ENCODE measurements at places on chromosomes 2 and 18. TPM values are rescaled to one million over a fixed set of nuclear protein-coding genes. Genes with fewer than 3 reads are reported as not detected.
A peak's percentile ranks its signal among the peaks of the same experiment; 100 is the strongest.

GPR55 gene
- total RNA-seq: 0.24 TPM

TCF7L1 gene
- 0.39 TPM for total RNA-seq

SLC5A7 gene
- total RNA-seq: not detected

DNA sequence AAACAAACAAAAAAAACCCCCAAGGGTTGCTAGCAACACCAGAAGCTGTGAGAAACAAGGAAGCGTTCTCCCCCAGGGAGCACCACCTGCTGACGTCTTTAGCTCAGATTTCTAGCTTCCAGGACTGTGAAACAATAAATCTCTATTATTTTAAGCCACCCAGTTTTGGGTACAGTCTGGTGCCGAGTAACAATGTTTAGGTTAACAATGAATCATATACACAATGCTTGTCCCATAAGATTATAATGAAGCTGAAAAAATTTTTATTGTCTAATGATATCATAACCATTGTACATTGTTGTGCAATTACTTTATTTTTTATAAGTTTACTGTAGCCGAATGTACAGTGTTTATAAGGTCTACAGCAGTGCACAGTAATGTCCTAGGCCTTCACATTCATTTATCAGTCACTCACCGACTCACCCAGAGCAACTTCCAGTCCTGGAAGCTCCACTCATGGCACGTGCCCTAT, 72.1 kb upstream of the CAB39 start:
- no peak for DNase-seq

- DNase-seq: peak; percentile 53
These were observed 160.9 kb downstream of the ZEB2 start for GRCh38 chr2:144358979-144359541.

DNA sequence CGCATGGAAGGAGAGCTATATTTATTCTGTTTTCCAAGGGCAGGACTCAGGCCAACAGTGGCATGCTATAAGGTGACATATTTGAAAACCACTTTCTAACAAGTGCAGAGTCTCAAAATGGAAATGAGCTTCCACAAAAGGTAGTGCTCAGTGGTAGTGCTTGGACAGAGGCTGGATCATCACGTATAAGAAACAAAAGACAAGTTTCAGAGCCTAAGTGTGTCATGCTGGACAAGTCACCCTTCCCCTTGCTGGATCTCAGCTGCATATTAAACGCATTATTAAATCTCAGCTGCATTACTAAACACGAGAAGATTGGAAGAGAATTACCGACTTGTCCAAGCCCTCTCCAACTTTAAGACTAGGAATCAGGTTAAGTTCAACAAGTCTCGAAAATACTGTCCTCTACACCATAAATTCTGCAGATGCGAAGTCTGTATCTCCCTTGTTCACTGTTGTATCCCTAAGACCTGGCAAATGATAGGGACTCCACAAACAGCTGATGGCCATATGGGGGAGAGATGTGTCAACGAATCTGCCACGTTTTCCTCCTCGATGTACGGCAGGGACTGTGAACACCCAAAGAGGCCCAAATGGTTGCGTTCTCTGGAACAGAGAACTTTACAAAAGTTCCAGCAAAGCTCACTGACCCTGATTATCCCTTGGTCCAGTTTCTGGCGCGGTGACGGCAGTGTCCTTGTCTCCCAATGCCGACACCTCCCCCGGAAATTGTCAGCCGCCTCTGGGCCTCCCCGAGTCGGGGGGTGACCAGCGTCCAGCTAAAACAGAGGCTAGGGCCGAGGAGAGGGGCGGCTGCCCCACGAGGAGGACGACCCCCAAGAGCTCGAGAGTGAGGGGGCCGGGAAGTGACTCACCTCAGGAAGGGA, 611 bp downstream of the NOL10 start:
- peak; percentile 25 for DNase-seq

- peak; percentile 82 for DNase-seq
These were observed 117.3 kb downstream of the TTC27 start for GRCh38 chr2:32745191-32745590.

- DNase-seq: no peak
These were observed 92.3 kb downstream of the KCNH7 start for GRCh38 chr2:162746310-162746709.

DNA sequence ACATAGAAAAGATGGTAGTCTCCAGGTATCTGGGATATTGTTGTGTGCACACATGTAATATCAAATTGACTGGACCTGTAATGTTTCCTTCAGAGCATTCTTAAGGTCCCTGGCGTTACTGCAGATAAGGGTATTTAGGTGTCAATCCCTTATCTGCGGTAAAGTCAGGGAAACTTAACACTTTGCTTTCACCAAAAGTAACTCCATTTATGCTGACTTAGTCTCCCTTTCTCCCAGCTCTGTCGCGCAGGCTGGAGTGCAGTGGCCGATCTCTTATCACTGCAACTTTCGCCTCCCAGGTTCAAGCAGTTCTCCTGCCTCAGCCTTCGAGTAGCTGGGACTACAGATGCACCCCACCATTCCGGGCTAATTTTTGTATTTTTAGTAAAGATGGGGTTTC, 1.8 kb downstream of the CNNM3 start:
- DNase-seq: no peak

GRCh38 chr2:138012082-138012481, 47.8 kb downstream of the HNMT start:
- DNase-seq: no peak

DNA sequence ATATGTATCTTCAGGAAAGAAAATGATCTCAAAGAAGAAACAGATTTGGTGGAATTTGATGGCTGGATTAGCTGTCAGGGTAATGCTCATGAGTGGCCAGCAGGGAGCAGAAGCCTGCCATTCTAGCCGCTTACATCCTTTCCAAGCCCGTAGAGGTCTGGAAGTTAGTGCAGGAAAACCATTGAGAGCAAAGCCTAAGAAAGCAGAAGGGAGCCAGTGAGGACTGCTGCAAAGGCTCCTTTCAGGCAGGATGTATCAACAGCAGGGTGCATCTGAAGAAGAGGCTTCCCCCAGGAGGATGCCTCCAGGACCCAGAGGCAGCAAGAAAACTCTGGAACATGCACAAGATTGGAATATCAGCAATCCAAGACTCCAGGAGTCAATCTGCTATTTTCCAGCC, 22.9 kb upstream of the LBH start:
- DNase-seq: peak; percentile 56

- DNase-seq: peak; percentile 35
These were observed 51.0 kb upstream of the CYP26B1 start for GRCh38 chr2:72198532-72199241.

DNA sequence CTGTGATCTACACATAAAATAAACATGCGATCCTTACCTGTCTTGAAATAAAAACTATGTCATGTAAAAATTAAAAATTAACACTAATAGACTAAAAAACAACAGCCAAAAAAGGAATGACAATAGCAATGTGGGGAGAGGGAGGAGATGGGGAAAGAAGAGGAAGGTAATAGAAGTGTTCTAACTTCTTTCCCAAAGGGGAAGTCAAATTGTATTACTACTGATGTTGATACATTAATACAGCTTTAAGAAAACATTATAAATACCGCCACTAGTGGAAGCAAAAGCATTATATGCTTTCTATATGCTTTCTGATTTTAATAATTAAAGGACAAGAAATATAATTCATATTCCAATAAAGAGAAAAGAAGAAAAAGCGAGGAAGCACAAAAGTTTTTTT, 22.2 kb downstream of the ZNF516 start:
- no peak for DNase-seq
